ENCODE measurements at places on chromosomes 3 and 15. TPM values are rescaled to one million over a fixed set of nuclear protein-coding genes. Genes with fewer than 3 reads are reported as not detected.

DAPK2 gene
- total RNA-seq, result 3.2 TPM

SKOR1 gene
- 0.07 TPM for total RNA-seq

UNC13C gene
- not detected for total RNA-seq

ADGRG7 gene
- total RNA-seq, result not detected

CPNE9 gene
- not detected for total RNA-seq

CRABP1 gene
- total RNA-seq, result not detected

C3orf20 gene
- not detected for total RNA-seq

CHRNA5 gene
- 6.2 TPM for total RNA-seq

TNNC1 gene
- 0.18 TPM for total RNA-seq

GOLGA6B gene
- not detected for total RNA-seq

GOLGA8M gene
- total RNA-seq, result 0.35 TPM

STRIT1 gene
- total RNA-seq, result not detected

NR2C2 gene
- 22.5 TPM for total RNA-seq

GOLGA6D gene
- not detected for total RNA-seq

SOX14 gene
- not detected for total RNA-seq

SIDT1 gene
- total RNA-seq, result not detected

NR2E3 gene
- total RNA-seq, result not detected
